ENCODE measurements at places on chromosomes 1 and 21. TPM values are rescaled to one million over a fixed set of nuclear protein-coding genes. Genes with fewer than 3 reads are reported as not detected.
A peak's percentile ranks its signal among the peaks of the same experiment; 100 is the strongest.

PCP4L1 gene
- 3.6 TPM for total RNA-seq

DNA sequence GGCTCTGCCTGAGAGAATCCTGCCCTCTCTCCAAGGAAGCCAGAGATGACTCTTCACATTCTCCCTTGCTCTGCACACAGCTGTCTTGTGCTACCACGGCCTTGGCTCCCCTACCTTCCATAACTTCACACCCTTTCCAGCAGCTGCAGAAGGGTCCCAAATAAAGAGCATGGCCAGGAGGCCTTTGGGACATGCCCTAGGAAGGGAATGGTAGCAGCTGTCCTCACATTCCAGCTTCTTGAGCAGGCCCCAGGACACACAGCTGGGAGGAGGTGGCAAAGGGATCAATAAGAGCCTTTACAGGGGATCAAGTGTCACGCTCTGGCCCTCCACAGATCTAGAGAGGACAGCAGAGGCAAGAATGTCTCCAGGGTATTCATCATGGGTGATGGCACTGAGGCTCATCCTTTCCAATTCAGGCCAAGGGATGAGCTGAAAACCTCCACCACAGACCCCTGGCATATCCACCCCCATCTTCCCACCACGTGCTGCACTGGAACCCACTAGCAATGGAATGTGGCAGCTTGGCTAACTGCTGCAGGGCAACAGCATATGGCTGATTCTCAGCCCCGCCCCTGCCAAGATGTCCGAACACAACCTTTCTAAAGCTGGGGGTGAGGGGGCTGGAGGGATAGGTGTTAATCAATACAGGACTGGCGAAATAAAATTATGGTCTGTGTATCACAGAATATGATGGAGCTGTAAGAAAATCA, 17.8 kb upstream of the RAB29 start:
- H3K27ac ChIP-seq = no peak overlapping the region
- no peak for DNase-seq
- no peaks in the 10 kb centered on the region for H3K27me3 ChIP-seq

NTRK1 gene
- 0.19 TPM for total RNA-seq

DNA sequence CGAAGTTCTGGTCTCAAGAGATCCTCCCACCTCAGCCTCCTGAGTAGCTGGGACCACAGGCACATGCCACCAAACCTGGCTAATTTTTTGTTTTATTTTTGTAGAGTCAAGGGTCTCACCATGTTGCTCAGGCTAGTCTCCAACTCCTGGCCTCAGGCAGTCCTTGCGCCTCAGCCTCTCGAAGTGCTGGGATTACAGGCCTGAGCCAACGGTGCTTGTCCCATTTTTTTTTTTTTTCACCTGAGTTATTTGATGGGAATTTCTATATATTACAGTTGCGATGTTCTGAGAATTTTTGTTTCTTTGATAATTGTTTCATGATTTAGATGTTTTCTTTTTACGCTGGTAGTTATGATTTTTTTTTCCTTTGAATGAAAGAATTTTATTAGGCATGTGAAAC, 2.5 kb downstream of the RABGAP1L start:
- DNase-seq = no peak
- peaks cover 36% of the 10 kb centered on the region for H3K4me1 ChIP-seq
- H3K4me3 ChIP-seq = peak overlapping the region; percentile 75
- peak overlapping the region; percentile 62 for H3K27ac ChIP-seq
- H3K27me3 ChIP-seq = no peaks in the 10 kb centered on the region
- H3K36me3 ChIP-seq = no peaks in the 10 kb centered on the region

MROH9 gene
- not detected for total RNA-seq

GRCh38 chr1:14369526-14370213, 228.8 kb upstream of the KAZN start:
- no peak overlapping the region for H3K4me3 ChIP-seq
- no peak for DNase-seq
- H3K27me3 ChIP-seq = no peaks in the 10 kb centered on the region
- no peak overlapping the region for H3K27ac ChIP-seq

DNA sequence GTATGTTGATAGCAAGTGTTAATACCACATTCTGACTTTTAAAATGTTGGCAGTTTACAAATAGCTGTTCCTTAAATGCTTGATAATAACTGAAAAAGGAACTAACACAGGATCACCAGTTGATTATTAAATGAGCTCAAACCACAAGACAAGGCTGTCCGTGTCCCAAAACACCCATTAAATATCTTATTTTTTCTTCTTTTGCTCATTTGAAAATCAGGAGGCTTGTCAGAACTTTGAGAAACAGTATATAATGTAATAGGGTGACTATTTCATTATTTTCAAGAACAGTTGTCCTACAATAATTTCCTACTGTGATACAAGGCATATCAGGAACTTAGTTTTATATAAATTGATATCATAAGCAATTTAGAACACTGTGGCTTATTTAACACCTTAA, 2.7 kb downstream of the CDKN2C start:
- H3K4me3 ChIP-seq = peak overlapping the region; percentile 24
- H3K27me3 ChIP-seq = no peaks in the 10 kb centered on the region
- no peaks in the 10 kb centered on the region for H3K4me1 ChIP-seq
- H3K36me3 ChIP-seq = no peaks in the 10 kb centered on the region

GRCh38 chr1:64877598-64877997, 88.8 kb downstream of the JAK1 start:
- H3K4me1 ChIP-seq = peaks cover 17% of the 10 kb centered on the region
- H3K27ac ChIP-seq = no peak overlapping the region
- H3K36me3 ChIP-seq = peaks cover 21% of the 10 kb centered on the region
- H3K27me3 ChIP-seq = no peaks in the 10 kb centered on the region

GRCh38 chr21:33951276-33952178, 35.9 kb upstream of the ATP5PO start:
- H3K36me3 ChIP-seq = no peaks in the 10 kb centered on the region
- peaks cover 51% of the 10 kb centered on the region for H3K4me1 ChIP-seq
- peak overlapping the region; percentile 57 for H3K27ac ChIP-seq
- H3K27me3 ChIP-seq = no peaks in the 10 kb centered on the region
- DNase-seq = peak; percentile 45

GRCh38 chr1:245183429-245183828, 28.6 kb downstream of the KIF26B start:
- no peak overlapping the region for H3K4me3 ChIP-seq
- H3K27ac ChIP-seq = no peak overlapping the region
- H3K27me3 ChIP-seq = no peaks in the 10 kb centered on the region
- H3K36me3 ChIP-seq = no peaks in the 10 kb centered on the region
- no peaks in the 10 kb centered on the region for H3K4me1 ChIP-seq

LUZP1 gene
- 24.8 TPM for total RNA-seq

GRCh38 chr1:30600258-30600657, 123.1 kb downstream of the MATN1 start:
- no peaks in the 10 kb centered on the region for H3K27me3 ChIP-seq
- no peaks in the 10 kb centered on the region for H3K36me3 ChIP-seq
- H3K27ac ChIP-seq = no peak overlapping the region
- no peaks in the 10 kb centered on the region for H3K4me1 ChIP-seq

DNA sequence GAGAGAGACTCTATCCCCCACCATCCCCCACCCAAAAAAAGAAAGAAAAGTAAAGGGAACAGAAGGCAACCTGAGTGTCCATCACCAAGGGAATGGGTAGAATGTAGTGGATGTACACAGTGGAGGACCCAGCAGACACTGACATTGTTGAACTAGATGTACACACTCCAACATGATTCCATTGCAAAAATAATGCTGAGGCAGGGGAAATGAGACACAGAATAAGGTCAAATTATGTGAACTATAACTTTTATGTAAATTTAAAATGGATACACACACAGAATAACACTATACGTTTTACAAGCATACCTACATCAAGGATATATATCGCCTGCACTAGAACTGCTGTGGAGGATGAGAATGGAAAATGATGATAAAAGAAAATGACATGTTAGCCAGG, 34.8 kb downstream of the PTAFR start:
- no peaks in the 10 kb centered on the region for H3K27me3 ChIP-seq
- peaks cover 43% of the 10 kb centered on the region for H3K4me1 ChIP-seq
- no peak overlapping the region for H3K27ac ChIP-seq
- no peaks in the 10 kb centered on the region for H3K36me3 ChIP-seq

DNA sequence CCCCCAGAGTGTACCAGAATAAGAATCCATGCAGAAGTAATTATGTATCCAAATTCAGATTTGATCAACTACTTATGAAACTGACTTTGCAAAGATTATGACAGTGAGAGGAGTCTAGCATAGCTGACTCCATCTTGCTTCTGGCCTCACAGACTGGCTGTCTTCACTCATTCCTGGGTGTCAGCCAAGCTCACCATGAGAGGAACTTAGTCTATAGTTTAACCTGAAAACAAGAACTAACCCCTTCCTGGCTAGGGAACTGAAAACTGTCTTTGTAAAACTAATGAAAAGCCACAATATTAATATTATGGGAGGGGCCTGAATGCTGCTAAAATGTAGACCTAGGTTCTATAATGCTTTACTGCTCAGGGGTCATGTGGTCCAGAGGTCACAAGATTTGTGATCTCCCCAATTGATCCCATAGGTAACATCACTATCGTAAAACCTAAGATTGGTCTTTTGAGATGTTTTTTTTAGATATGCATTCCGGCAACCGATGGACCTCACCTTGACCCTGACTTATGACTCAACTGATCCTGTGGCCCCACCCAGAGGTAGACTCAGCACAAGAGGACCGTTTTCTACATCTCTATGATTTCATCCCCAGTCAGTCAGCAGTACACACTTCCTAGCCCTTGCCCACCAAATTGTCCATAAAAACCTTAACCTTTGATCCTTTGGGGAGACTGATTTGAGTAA, 55.2 kb downstream of the ATP1B1 start:
- H3K36me3 ChIP-seq = no peaks in the 10 kb centered on the region
- no peak overlapping the region for H3K4me3 ChIP-seq
- no peaks in the 10 kb centered on the region for H3K27me3 ChIP-seq
- DNase-seq = peak; percentile 34
- H3K27ac ChIP-seq = no peak overlapping the region
- H3K4me1 ChIP-seq = peaks cover 12% of the 10 kb centered on the region

DNA sequence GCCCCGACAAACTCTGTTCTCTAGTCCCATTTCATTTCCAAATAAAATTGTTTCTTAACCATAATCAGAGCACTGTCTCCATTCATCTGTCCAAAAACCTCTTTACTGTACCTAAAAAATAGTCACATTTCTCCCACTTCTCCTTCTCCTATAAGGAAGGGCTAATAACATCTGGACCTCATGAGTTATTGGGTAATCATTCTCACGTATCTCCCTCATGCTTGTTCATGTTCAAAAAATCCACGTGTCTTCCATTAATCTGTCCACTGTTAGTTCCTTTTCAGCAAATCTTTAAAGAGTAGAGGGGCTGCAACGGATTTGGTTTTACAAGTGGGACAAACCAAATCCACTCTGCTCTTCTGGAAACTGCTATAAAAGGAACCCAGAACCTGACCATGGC, 1418.8 kb downstream of the MRPL39 start:
- no peak overlapping the region for H3K27ac ChIP-seq
- no peak for DNase-seq
- no peaks in the 10 kb centered on the region for H3K4me1 ChIP-seq
- H3K27me3 ChIP-seq = no peaks in the 10 kb centered on the region
- no peak overlapping the region for H3K4me3 ChIP-seq

- DNase-seq = no peak
- peak overlapping the region; percentile 93 for H3K27ac ChIP-seq
- H3K36me3 ChIP-seq = no peaks in the 10 kb centered on the region
- no peaks in the 10 kb centered on the region for H3K27me3 ChIP-seq
- H3K4me1 ChIP-seq = peaks cover 85% of the 10 kb centered on the region
Observed at GRCh38 chr1:167674156-167674555, 44.1 kb downstream of the RCSD1 start.

DPH5 gene
- total RNA-seq = 60.7 TPM

GRCh38 chr1:24189528-24189927, 2.4 kb upstream of the IFNLR1 start:
- no peaks in the 10 kb centered on the region for H3K27me3 ChIP-seq
- no peak overlapping the region for H3K4me3 ChIP-seq
- peak; percentile 80 for DNase-seq
- peaks cover 56% of the 10 kb centered on the region for H3K4me1 ChIP-seq
- H3K36me3 ChIP-seq = no peaks in the 10 kb centered on the region
- peak overlapping the region; percentile 84 for H3K27ac ChIP-seq

DNA sequence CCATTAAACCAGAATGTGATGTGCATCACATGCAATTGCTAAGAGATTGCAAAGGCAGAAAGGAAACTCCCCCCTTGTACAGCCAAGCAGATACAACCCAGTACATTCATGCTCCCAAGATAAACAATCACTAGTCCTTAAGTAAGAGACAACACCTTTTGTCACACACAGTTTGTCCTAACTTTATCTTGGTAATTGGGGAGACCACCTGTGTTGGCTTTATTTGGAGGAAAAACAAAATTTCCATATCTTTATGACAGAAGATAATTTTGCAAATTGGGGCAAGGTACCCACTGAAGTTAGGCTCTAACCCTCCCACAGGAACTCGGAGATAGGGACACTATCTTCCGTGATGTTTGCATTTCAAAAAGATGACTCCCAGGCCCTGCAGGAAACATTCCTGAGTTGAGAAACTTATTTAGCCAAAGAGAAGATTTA, 175.0 kb upstream of the TNR start:
- H3K4me3 ChIP-seq = no peak overlapping the region
- no peaks in the 10 kb centered on the region for H3K27me3 ChIP-seq
- H3K27ac ChIP-seq = no peak overlapping the region
- no peaks in the 10 kb centered on the region for H3K36me3 ChIP-seq

GRCh38 chr1:234589064-234589800, 20.7 kb downstream of the IRF2BP2 start:
- H3K36me3 ChIP-seq = no peaks in the 10 kb centered on the region
- no peak for DNase-seq
- no peak overlapping the region for H3K27ac ChIP-seq

DNA sequence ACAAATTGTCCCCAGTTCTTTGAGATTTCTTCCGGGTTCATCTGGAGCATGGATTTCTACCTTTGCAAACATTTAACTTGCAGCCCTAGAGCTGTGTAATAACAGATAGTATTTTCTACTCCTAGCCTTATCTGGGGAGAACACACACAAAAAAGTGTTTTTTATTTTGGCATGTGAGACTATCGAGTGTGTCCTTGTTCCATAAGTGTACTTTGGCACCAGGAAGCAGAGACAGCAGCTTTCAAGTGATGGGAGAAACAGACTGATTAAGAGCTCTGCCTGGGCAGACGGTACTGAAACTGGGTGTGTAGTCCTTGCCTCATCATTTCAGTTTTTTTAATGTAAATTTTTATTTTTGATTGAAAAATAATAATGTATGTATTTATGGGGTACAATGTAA, 297.4 kb downstream of the ST6GALNAC3 start:
- no peak overlapping the region for H3K4me3 ChIP-seq
- H3K36me3 ChIP-seq = no peaks in the 10 kb centered on the region
- no peaks in the 10 kb centered on the region for H3K4me1 ChIP-seq

- no peaks in the 10 kb centered on the region for H3K4me1 ChIP-seq
- H3K36me3 ChIP-seq = no peaks in the 10 kb centered on the region
- peak overlapping the region; percentile 49 for H3K4me3 ChIP-seq
Observed at GRCh38 chr1:197197430-197197997, 51.0 kb upstream of the ASPM start.

GRCh38 chr1:211928290-211928801, 97.8 kb upstream of the LPGAT1 start:
- DNase-seq = no peak
- H3K27me3 ChIP-seq = no peaks in the 10 kb centered on the region
- H3K4me3 ChIP-seq = no peak overlapping the region
- H3K36me3 ChIP-seq = no peaks in the 10 kb centered on the region
- H3K4me1 ChIP-seq = peaks cover 14% of the 10 kb centered on the region
- no peak overlapping the region for H3K27ac ChIP-seq
